Occipital lobe (tissue), 3 donors: ENCODE measurements at places on chromosomes 16 and 17.

DNA sequence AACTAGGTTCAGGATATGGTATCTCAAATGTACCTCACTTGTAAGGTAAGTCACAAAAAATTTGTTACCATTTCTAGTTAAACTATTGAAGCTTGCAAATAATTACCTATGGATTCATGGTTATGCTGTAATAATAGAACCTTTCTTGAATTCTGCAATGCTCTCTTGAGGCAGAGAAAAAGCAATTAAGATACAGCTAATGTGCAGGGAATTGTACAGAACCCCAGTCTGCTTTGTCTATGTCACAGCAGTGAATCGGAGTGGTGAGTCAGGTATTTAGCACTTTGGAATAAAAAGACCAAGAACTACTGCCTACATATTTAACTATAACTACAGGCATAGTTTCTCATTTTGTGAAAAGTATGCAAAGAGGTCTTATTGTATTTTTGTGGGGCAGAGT lies 228.7 kb upstream of the GOT2 start:
- no peak for DNase-seq

DNA sequence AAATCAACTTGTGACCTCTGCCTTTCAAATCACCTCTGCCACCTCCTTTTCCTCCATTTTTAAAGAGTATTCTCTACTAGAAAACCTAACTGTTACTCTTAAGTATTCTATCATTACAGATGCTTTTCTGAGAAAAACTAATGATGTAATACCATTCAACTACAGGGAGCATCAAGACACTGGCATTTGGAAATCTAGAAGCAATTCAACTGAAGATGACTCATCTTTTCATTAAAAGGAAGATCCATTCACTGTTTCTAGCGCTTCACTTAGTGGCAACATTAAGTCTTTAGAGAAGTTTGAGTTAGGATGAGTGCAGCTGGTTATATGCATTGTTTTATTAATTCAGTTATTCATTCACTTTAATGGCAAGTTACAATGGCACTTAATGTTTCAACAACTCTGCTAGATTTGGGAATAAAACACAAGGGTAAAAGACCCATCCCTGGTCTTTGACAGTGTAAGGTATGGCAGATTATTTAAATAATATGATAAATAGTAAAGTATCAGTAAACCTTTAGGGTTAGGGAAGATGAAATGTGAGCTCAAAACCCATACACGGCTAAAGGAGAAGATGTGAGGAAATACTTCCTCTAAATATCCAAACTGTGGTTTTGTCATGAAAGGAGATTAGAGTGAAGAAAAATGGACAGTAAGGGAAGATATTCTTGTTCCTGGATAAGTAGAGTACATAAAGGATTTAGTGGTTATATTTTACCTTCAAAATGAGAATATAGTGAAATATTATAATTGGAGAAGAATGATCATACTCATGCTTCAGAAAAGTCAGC lies 61.7 kb downstream of the KCNJ2 start:
- DNase-seq, result no peak

- DNase-seq, result no peak
Observed at GRCh38 chr17:31512104-31512740, 120.7 kb downstream of the RAB11FIP4 start.

DNA sequence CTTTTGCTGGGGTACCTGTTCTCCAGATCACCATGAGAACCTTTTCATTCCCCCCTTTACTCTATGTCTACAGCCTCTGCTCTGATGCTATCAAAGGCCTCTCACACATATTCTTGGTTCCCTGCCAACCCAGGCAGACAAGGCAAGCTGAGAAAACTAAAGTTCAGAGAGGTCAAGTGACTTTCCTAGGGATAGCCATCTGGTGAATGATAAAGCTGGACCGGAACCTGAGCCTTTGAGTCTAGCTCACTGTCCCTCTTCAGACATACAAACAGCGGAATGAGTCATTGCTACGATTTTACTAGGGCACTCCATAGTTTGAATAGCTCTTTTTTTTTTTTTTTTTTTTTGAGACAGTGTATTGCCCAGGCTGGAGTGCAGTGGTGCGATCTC lies 73.3 kb downstream of the XYLT1 start:
- no peak for DNase-seq

- DNase-seq, result peak; percentile 36
Observed at GRCh38 chr17:29240968-29241963, 5.4 kb upstream of the CRYBA1 start.

DNA sequence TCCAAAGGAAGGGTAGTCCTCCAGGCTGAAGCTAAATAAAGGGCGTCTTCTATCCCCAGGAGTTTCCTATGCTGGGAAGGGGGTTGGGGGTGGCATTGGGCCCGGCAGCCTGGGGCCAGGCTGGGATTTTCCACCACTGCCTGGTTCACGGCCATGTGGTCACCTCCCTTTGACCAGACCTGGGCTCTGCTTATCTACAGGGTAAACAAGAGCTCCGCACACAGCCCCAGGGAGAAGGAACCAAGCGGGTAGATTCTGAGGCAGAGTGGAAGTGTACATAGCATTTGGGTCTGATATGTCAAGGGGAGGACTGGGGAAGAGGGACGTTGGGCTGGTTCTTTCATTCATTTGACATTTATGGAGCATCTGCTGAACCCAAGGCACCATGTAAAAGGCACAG lies 27.2 kb upstream of the TMEM220 start:
- DNase-seq, result no peak

DNA sequence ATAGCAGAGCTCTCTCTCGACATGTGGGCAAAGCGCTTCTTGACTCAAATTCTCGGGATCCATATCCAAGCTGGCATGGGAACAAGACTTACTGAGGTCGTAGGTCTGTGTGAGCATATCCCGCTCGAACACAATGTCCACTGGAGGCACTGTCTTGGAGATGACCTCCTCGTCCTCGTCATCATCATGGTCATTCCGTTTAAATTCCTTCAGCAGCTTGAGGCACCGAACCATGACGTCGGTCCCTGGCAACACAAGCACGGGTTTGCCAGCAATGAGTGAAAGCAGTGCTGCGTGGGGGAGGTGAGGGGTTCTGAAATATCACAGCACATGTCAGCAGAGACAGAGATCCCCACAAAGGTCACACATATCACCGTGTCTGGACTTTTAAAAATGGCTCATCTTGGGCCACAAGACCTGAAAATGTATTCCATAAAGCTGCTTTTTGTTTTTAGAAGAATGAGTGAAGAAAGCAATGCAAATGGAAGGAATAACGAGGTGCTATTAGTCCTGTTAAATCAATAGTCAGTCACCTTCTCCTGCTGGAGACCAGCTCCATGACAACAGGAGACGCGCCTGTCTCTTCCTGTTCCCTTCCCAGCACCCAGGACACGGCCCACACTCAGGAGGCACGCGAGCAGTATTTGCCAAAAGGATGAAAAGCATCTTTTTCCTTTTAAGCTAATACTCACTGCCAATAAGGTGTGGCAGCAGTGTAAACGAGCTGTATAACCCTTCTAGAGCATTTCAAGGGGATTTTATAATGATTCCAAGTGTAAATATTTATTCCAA lies 37.9 kb downstream of the GTF3C1 start:
- DNase-seq, result no peak

GRCh38 chr16:69830534-69831211 lies 68.5 kb downstream of the WWP2 start:
- no peak for DNase-seq

DNA sequence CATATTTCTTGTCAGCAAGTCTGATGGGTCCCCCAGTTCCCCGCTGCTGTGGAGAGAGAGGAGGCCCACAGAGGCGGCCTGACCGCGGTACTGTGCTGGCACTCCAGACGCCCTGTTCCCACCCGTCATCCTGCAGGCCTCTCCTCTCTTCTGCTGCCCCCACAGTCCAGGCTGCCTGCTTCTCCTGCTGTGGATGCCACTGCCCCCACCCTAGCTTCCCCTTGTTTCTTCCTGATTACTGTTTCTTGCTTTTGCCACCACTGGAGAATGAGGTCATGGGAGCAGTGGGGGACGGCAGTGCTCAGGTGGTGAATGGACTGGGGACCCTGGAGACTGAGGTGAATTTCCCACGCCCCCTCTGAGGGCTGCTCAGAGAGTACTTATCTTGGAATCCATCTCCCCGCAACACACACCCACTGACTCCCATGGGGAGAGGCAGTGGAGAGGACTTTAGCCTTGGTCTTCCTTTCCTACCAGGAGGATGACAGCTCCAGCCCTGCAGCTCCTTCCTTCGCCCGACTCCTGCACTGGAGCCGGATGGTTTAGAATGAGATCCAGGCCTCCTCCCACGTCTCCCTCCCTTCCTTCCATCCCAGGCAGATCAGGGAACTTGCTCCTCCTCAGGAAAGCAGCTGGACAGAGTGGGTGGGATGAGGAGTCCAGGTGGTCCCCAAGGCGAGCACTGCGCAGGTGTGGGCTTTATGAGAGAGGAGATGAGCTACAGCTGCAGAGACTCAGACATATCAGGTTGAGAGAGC lies 60.4 kb downstream of the PLXDC1 start:
- DNase-seq, result peak; percentile 12

GRCh38 chr17:77619326-77619725 lies 339.2 kb upstream of the TNRC6C start:
- DNase-seq, result no peak

DNA sequence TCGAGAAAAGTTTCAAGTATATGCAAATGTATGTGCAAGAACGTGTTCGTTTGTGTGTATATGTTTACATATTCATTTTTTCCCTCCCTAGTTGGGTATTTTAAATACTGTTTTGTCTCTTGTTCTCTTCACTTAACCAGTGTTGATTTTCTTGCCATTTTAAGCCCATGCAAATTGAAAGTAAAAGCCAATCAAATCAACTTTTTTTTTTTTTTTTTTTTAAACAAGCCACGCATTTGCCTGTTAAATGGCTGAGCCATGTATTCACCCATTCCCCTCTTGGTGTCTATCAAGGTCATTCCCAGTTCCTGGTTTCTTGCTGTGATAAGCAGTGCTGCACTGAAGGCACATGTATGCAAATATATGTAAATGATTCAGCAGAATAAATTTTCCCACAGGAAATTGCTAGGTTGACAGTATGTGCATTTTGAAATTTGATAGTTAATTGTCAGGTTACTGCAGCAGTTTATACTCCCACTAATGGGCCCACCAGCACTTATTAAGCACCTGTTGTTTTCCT lies 12.2 kb downstream of the ABCC1 start:
- no peak for DNase-seq

DNA sequence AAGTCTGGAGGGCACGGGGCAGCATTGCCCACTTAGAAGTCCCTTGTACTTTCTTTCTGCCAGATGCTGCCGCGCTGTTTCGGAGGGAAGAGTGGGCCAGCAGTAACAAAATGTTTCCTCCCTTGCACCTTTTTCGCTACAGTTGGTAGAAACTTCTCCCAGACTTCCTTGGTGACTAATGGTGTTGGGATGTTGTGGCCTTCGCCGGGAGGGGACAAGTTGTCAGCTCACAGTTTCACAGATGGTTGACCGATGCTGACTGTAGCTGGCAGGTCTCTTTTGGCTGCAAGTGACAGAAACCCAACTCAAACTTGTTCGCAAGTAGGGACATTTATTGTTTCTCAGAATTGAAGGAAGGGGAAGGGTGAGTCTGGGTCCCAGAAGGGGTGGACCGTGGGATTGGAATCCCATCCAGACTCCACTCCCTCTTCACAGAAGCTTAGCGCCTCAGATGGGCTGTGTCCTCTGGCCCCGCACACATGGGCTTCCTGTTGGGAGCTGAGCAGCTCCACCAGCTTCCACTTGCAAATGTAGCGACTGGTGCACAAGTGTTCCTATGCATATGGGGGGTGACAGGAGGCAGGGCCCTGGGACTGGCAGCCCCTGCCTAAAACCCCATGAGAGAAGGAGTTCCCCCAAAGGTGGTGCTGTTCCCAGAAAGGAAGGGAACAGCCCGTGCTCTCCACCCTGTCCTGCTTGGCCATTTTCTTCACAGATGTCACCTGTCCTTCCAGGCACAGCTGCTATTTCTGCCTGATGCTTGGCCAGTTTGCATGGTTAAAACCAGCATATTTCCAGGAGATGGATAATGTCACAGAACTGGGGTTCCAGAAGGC lies 30.9 kb upstream of the RPRML start:
- DNase-seq, result no peak

GRCh38 chr16:88503374-88503770 lies 50.3 kb downstream of the ZFPM1 start:
- DNase-seq, result no peak

DNA sequence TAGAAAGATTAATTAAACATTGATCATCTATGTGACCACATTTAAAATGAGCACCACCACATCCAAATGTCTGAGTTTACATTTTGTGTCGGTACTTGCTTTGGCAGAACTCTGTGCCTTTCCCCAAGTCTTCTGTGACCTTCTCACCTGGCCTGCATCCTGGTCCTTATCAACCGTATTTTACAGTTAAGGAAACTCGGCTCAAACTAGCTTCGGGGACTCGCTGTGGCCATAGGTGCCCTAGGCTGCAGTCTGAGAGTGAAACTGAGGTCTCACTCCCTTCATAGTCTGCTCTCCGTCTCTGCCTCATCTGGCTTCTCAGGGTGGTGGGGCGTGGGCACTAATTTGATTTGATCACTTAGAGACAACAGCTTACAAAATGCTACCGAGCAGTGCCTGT lies 555.5 kb downstream of the WWOX start:
- no peak for DNase-seq

DNA sequence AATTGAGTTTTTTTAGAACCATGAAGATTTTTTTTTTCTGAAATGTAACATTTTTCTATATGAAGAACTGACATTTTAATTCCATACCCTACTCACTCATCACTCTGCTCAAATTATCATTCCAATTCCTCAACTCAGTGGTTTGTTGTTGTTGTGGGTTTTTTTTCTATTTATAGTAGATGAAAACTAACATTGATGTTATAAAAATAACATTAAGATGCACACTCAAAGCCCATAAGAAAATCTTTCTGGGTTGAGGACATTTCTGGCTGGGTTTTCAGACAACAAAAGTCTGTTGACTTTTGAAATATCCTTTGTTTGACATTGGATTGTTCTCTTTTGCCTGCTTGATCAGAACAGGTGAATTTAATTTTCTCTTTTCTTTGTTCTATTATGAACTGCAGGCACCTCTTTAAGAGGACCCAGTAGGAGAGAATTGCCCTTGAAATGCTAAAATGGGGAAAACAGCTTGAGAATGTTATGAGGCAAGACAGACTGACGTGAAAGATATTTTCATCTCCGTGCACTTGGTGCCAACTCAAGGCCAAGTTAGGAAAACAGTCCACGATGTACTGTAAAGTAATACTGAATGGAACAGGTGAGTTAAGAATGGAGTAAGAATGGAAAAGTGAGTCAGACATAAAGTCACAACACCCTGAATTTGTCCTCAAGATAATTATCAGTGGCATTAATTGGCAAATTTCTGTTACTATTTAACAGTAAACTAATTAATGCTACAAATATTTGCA lies 16.1 kb upstream of the ABCA5 start:
- DNase-seq, result no peak

DNA sequence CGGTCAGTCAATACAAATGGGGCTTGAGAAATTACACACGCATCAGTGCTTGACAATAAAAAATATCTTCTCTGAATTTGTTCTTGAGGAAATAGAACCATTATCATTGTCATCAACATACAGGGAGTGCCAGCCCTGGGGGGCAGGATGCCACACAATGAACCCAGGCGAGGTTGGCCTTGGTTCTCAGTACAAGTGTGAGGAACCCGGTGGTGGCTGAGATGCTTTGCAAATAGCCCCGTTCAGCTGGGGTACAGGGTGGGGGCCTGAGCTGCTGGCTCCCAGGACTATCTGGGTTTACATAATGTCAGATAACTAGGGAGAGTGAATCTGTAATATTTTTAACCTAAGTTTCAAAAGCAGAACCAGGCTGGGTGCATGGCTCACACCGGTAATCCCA lies 112.8 kb upstream of the CDC42EP4 start:
- no peak for DNase-seq

- no peak for DNase-seq
Observed at GRCh38 chr16:30438835-30439234, 6.8 kb downstream of the SEPHS2 start.

- no peak for DNase-seq
Observed at GRCh38 chr17:75504347-75505151, 10.8 kb downstream of the CASKIN2 start.
